ENCODE measurements at places on chromosomes 16 and 17. TPM values are rescaled to one million over a fixed set of nuclear protein-coding genes. Genes with fewer than 3 reads are reported as not detected.
A peak's percentile ranks its signal among the peaks of the same experiment; 100 is the strongest.

DNA sequence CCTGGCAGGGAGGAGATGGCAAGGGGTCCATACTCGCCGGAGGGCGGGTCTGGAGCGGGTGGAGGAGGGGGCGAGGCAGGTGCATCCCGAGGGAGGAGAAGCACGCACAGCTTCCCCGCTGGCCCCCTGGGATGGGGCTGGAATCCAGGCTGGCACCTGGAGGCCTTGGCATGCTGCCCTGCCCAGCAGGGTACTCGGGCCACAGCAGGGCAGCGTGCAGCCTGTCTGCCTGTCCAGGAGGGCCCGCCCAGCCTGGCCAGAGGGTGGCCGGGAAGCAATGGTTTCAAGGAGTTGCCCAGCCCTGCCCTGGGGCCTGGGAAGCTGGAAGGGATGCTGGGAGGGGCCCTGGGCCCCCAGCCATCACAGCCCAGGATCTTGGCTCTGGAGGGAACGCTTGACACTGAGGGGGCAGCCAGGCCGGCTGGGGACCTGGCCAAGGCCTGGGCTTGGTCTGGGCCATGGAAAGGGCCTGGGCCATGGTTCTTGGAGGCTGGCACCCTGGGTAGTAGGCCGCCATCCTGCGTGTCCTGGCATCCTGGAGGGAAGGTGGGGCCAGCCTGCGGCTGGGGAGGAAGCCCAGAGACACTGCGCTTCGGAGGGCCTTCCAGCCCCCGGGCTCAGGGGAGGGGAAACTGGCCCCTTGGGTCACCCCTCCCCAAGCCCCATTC is 1.1 kb downstream of the GLIS2 start:
- peak; percentile 60 for DNase-seq

DNA sequence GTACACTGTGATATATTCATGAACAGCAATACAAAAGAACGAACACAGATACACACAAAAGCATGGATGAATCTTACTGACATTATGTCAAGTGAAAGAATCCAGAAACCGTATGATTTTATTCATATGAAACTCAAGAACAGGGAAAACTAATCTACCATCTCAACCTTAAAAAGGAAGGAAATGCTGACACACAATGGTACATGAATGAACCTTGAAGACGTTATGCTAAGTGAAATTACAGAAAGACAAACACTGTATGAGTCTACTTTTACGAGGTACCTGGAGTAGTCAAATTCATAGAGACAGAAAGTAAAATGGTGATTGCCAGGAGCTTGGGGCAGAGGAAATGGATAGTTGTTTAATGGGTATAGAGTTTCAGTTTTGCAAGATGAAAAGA is 8.7 kb upstream of the PRKCB start:
- DNase-seq = peak; percentile 72

DNA sequence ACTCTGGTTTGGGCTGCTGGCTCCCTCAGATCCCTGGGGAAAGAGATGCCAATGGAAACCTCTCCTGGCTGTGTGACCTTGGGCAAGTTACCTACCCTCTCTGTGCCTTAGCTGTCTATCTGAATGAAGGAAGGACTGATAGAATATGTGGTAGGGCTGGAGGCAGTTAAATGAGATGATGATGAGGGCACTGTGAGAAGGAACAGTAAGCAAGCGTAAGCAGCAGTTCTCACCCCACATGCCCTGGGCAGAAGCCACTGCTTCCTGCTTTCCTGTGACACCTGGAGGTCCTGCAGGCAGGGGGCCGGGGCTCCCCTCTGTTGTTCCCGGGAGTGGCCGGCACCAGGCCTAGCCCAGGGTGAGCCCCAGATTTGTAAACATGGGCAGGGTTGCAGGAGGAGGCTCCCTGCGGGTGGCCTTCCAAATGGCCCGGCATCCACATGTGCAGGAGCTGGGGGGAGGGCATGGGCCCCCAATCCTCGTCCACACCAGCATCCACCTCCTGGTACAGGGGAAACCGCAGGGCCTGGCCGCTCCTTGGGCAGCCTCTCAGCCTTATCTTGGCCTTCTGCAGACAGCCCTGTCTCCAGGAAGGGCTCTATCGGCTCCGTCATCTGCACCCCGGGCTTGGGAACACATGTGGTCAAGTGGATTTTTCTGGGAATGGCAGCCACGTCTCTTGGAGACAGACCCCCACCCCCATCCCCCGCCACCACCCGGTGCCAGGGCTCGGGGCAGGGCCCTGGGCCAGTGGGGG is 235.6 kb upstream of the GSE1 start:
- DNase-seq = no peak

- DNase-seq = no peak
These were observed 299.3 kb upstream of the SALL1 start for GRCh38 chr16:51450376-51450775.

DNA sequence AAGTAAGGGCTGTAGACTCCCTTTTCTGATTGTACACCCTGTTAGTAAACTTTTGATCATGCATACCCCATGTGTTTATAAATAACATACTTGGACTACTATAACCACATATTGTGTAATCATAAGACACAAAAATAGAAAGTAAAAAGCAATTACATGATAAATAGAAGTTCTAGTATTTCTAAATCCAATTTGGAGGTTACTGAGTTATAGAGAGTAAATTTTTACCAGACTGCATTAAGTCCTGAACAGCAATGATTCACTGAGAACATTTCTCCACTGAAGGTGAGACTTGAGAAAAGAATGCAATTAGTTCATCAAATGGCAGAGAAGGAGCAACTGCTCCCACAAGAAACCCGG is 7.7 kb upstream of the TBKBP1 start:
- no peak for DNase-seq

- DNase-seq = no peak
These were observed 154.2 kb downstream of the PITPNC1 start for GRCh38 chr17:67531291-67531690.

DNA sequence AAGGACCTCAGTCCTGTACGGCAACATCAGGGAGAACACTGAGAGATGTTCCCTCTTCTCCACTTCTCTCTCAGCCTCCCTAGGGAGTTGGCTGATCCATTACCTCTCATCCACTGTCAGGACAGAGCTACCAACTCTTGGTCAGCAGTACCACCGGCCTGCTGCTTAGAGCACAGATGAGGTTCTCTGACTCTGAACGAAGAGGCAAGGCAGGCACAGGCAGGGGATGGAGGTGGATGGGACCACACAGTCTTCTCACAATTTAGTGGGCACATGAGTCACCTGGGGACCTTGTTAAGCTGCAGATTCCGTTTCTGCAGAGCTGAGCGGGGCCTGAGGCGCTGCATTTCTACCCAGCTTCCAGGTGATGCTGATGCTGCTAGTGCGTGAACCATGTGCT is 128.6 kb upstream of the CCL2 start:
- no peak for DNase-seq

DNA sequence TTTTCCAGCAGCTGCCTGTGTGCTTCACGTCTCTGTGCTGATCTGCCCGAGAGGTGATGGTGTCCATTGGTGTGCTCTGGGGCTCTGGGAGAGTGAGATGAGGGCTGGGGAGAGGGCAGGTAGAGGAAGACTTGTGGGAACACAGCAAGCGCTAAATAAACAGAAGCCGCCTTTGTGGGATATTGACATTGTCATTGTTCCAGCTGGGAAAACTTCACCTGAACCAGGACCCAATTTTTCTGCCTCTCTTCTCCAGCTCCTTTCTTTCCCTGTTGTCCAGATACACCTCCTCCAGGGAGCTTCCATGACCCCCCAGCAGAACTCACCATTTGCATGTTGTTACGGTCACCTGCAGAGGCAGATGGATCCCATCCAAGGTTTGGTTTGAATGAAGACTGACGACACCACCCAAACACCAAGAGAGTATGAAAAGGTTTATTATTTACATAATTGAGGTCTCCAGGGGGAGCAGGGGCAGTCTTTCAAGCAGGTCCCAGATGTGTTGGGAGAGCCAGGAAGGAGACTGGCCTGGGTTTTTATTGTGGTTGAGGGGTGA is 3.6 kb upstream of the ITGA3 start:
- no peak for DNase-seq

- DNase-seq = no peak
These were observed 29.8 kb downstream of the ARHGAP27 start for GRCh38 chr17:45402916-45403315.

The DHRS7B gene
- 19.4 TPM for total RNA-seq

Data from activated CD4-positive, alpha-beta T cell treated with anti-CD3 and anti-CD28 coated beads, Interleukin-2, amount 10 ng/mL, durations not matched to agents 24 days and 14 days (primary cell).